ENCODE measurements at places on chromosomes 7 and 10.
A peak's percentile ranks its signal among the peaks of the same experiment; 100 is the strongest.

DNA sequence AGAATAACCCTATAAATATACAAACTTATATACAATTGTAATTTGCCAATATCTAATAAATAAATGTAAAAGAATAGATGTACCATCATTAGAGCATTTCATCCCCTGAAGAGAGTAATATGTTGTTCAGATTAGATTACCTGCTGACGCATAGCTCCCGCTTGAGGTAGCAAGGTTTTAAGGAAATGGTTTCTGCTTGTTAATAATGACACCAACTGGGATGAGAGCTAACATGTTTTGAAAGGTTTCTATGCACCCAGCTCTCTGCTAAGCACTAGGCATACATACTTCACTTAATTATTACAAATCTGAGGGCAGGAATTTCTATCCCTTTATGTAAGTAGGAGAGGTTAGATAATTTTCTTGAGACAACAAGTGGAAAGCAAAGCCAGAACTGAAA, 1003.3 kb upstream of the SORCS1 start:
- no peaks in the 10 kb centered on the region for H3K27me3 ChIP-seq
- H3K4me1 ChIP-seq: no peaks in the 10 kb centered on the region
- no peak overlapping the region for H3K4me3 ChIP-seq
- H3K36me3 ChIP-seq: no peaks in the 10 kb centered on the region
- DNase-seq: no peak

DNA sequence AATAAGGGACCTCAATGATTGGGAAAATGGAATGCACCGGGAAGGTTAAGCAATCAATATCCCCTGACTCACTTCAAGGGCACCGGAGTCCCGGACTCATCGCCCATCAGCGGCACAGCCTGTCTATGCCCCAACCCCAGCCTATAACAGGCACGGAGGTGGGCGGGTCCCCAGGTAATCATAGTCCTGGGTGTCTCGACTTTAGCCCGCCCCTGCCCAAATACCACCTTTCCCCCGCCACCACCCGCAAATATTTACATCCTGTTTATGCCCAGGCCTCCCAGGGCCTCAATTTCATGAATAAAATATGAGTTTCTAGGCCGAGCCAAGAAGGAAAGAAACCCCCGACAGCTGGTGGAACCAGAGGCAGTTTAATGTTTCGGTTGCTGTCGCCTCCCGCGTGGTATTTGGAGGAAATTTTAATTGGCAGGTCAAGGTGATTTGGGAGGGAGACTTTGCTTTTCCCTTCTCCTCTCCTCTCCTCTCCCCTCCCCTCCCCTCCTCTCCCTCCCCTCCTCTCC, 15.6 kb upstream of the RFC2 start:
- DNase-seq: peak; percentile 68
- peaks cover 11% of the 10 kb centered on the region for H3K4me1 ChIP-seq
- peak overlapping the region; percentile 49 for H3K4me3 ChIP-seq
- H3K27me3 ChIP-seq: no peaks in the 10 kb centered on the region
- no peak overlapping the region for H3K27ac ChIP-seq

- peaks cover 8% of the 10 kb centered on the region for H3K4me1 ChIP-seq
- H3K4me3 ChIP-seq: no peak overlapping the region
- no peaks in the 10 kb centered on the region for H3K27me3 ChIP-seq
Observed at GRCh38 chr7:131624536-131624935, 68.1 kb upstream of the PODXL start.

- no peak overlapping the region for H3K4me3 ChIP-seq
- no peaks in the 10 kb centered on the region for H3K36me3 ChIP-seq
- peak; percentile 76 for DNase-seq
Observed at GRCh38 chr7:95246831-95247370, 77.4 kb downstream of the PON1 start.

DNA sequence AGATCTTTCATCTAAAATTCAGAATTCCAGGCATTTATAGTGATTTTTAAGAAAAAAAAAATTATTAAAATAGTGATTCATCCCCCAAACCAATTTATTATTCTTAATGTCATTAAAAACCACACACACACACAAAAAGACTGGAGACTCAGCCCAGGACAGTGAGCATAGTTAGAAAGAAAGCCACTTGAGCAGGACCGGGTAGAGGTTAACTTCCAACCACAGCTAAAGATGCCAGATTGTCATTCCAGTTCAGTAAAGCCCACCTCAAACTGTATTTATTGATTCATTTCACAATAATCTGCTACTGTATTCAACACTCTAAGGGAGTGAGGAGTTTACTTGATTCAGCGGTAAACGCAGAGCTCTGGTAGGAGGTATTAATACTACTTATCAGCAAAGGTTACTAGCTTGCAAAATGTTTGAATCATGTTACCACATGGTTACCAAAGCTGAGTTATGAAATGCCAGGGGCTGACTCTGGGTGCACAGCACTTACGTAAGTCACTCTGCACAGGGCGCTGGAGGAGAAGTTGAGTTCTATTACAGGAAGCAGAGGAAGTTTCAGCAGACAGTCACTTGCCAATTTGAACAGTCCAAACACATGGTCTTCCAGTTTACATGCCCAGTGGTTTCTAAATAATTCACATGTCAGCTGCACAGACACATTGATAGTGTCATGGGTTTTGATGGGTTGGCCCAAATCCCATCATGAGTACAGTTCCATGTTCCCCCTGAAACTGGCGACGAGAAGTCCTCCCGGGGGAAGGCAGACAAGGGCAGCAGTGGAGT, 64.6 kb downstream of the KLF6 start:
- no peaks in the 10 kb centered on the region for H3K27me3 ChIP-seq
- H3K36me3 ChIP-seq: no peaks in the 10 kb centered on the region
- peak; percentile 48 for DNase-seq
- no peaks in the 10 kb centered on the region for H3K4me1 ChIP-seq

- peak overlapping the region; percentile 81 for H3K4me3 ChIP-seq
- peak overlapping the region; percentile 94 for H3K27ac ChIP-seq
- DNase-seq: no peak
- H3K36me3 ChIP-seq: no peaks in the 10 kb centered on the region
Observed at GRCh38 chr7:151081170-151082101, 827 bp upstream of the FASTK start.

DNA sequence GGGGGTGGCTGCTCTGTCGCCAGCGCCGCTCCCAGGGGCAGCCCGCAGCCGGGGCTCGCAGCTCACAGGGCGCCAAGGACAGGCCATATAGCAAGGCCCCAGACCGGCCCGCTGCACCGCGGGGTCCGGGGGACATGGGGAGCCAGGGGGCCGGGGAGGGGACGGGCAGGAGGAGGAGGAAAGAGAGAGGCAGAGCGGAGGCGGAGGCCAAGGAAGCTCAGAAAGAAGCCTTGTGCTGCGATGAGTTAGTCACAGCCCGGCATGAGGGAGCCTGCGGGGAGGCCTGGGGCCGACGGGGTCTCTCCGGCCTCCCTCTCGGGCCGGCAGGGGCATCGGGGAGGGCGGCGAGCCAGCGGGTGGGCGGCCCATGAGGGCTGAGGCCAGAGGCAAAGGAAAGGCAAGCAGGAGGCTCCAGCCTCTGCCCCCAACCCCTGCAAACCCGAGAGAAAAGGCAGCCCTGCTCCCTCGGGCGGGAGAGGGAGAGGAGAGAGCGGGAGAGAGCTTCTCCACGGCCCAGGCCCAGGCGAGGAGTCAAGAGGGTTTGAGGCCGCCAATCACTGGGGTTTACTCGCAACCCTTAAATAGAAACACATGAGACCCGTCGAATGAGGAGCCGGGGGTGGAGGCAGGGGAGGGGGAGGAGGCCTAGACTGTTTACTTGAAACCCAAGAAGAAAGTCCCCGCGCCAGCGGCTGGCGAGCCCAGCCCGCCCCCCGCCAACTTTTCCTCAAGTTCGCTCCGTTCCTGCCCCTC, 167.9 kb downstream of the NEURL1 start:
- no peaks in the 10 kb centered on the region for H3K36me3 ChIP-seq
- peak overlapping the region; percentile 88 for H3K27ac ChIP-seq
- peak; percentile 92 for DNase-seq

DNA sequence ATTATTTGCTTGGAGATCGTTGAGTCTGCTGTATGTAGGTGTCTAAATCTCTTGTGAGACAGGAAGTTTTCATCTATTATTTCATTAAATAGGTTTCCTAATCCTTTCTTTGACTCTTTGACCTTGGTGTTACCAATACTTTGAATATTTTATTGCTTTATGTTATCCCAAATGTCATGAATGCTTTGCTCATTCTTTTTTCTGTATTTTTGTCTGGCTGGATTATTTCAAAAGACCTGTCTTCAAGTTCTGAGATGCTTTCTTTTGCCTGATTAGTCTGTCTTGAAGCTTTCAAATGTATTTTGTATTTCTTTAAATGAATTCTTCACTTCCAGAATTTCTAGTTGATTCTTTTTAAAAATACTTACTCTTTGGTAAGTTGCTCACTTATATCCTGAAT, 27.3 kb downstream of the UBE3C start:
- H3K4me1 ChIP-seq: no peaks in the 10 kb centered on the region
- no peak for DNase-seq
- no peak overlapping the region for H3K27ac ChIP-seq
- H3K27me3 ChIP-seq: no peaks in the 10 kb centered on the region
- H3K4me3 ChIP-seq: no peak overlapping the region
- H3K36me3 ChIP-seq: no peaks in the 10 kb centered on the region

GRCh38 chr7:105480931-105481330, 41.1 kb downstream of the PUS7 start:
- no peaks in the 10 kb centered on the region for H3K4me1 ChIP-seq
- no peaks in the 10 kb centered on the region for H3K27me3 ChIP-seq
- no peaks in the 10 kb centered on the region for H3K36me3 ChIP-seq
- H3K4me3 ChIP-seq: no peak overlapping the region
- no peak overlapping the region for H3K27ac ChIP-seq

- H3K4me3 ChIP-seq: no peak overlapping the region
- no peaks in the 10 kb centered on the region for H3K27me3 ChIP-seq
- no peak overlapping the region for H3K27ac ChIP-seq
- no peaks in the 10 kb centered on the region for H3K36me3 ChIP-seq
- H3K4me1 ChIP-seq: no peaks in the 10 kb centered on the region
Observed at GRCh38 chr10:124379609-124380193, 39.0 kb downstream of the OAT start.

DNA sequence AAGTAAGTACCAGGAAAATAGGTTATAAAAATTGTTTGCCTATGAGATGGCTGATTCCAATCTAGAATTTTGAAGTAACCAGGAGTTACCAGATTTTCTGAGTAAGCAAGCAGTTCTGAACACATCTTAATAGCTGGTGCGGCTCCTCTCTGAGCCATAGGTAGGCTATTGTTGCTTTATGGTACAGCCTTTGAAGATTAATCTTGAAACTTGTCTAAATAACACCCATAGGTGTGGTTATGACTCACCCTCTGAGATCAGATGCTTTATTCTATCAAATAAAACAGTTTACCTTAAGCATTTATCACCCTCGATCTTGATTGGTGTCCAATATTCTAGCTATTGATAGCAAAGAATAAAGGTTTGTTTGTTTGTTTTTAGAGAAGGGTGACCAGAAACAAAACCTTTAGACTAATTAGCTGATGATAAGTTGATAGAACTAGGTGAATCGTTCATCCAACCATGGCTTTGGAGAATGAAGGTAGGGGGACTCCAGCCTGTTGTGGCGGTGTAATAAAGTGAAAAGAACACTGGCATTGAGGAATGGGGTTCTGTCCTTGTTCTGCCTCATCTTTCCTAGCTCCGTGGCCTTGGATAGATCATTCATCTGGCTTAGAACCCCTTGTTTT, 72.2 kb downstream of the VTI1A start:
- H3K4me3 ChIP-seq: no peak overlapping the region
- H3K4me1 ChIP-seq: no peaks in the 10 kb centered on the region
- H3K27ac ChIP-seq: no peak overlapping the region
- DNase-seq: no peak
- H3K27me3 ChIP-seq: no peaks in the 10 kb centered on the region

- H3K4me3 ChIP-seq: no peak overlapping the region
- H3K27me3 ChIP-seq: no peaks in the 10 kb centered on the region
- no peak overlapping the region for H3K27ac ChIP-seq
- peak; percentile 72 for DNase-seq
- no peaks in the 10 kb centered on the region for H3K4me1 ChIP-seq
Observed at GRCh38 chr10:80924063-80924952, 386.6 kb downstream of the SH2D4B start.

- no peaks in the 10 kb centered on the region for H3K27me3 ChIP-seq
- H3K4me1 ChIP-seq: no peaks in the 10 kb centered on the region
- peak; percentile 3 for DNase-seq
- H3K4me3 ChIP-seq: no peak overlapping the region
- no peaks in the 10 kb centered on the region for H3K36me3 ChIP-seq
- H3K27ac ChIP-seq: no peak overlapping the region
Observed at GRCh38 chr7:158248816-158249215, 338.8 kb downstream of the PTPRN2 start.

DNA sequence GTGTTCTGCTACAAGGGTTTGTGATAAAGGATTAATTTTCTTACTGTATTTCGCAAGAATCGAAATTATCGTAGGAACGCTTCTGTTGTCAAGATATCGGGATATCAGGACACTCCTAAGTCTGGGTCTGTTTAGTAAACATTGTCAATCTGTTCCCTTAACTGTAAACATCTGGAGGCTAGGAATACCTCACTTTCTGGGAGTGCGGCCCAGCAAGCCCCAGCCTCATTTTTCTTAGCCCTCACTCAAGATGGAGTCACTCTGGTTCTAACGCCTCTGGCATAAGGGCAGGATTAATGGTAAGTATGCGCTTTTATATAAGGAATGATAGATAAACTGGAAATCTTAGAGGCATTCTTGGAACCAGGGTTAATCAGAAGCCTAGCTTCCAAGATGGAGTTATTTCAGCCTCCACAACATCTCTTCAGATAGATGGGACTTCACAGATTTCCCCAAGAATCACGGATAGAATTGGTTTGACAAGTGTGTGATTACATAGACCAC, 30.1 kb upstream of the CCL24 start:
- peaks cover 12% of the 10 kb centered on the region for H3K4me1 ChIP-seq
- H3K4me3 ChIP-seq: no peak overlapping the region
- no peaks in the 10 kb centered on the region for H3K36me3 ChIP-seq
- no peaks in the 10 kb centered on the region for H3K27me3 ChIP-seq

DNA sequence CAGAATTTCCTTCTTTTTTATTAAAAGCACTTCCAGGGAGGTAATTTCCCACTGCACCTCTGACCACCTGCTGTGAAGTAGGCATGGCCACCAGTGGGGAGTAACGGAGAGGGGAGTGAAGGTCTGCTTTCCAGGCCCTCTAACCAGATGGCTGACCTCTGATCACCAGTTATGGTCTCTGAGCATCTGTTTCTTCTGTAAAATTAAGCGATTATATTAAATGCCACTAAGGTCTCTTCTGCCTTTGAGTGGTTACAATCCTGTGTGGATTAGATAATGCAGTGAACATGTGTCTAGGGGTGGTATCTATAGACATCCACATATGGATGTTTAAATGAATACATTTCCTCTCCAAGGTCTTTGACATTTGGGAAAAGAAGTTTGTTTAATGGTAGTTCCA, 199.6 kb downstream of the HERPUD2 start:
- H3K4me3 ChIP-seq: no peak overlapping the region
- no peaks in the 10 kb centered on the region for H3K36me3 ChIP-seq
- no peak for DNase-seq
- no peak overlapping the region for H3K27ac ChIP-seq

GRCh38 chr7:110801502-110801901, 289.4 kb upstream of the LRRN3 start:
- H3K4me3 ChIP-seq: no peak overlapping the region
- no peak overlapping the region for H3K27ac ChIP-seq
- DNase-seq: no peak
- no peaks in the 10 kb centered on the region for H3K4me1 ChIP-seq
- H3K36me3 ChIP-seq: no peaks in the 10 kb centered on the region

- H3K27ac ChIP-seq: no peak overlapping the region
- H3K36me3 ChIP-seq: no peaks in the 10 kb centered on the region
- DNase-seq: no peak
- H3K27me3 ChIP-seq: no peaks in the 10 kb centered on the region
Observed at GRCh38 chr10:75776738-75777504, 345.5 kb downstream of the LRMDA start.
